H1 (cell line): ENCODE measurements at places on chromosomes 16 and 17.

- H3K36me3 ChIP-seq = no peaks in the 10 kb centered on the region; the same call in 1 of the 2 replicates
- no peaks in the 10 kb centered on the region for H3K4me1 ChIP-seq
- DNase-seq = no peak
- no peaks in the 10 kb centered on the region for H3K27me3 ChIP-seq
- no peak overlapping the region for H3K4me3 ChIP-seq
Measured at GRCh38 chr16:68289621-68290329, 21.0 kb downstream of the SLC7A6OS start.

GRCh38 chr16:77652399-77652798 is 69.9 kb upstream of the NUDT7 start:
- DNase-seq = no peak
- H3K36me3 ChIP-seq = no peaks in the 10 kb centered on the region
- no peak overlapping the region for H3K4me3 ChIP-seq
- H3K27ac ChIP-seq = no peak overlapping the region
- no peaks in the 10 kb centered on the region for H3K27me3 ChIP-seq

DNA sequence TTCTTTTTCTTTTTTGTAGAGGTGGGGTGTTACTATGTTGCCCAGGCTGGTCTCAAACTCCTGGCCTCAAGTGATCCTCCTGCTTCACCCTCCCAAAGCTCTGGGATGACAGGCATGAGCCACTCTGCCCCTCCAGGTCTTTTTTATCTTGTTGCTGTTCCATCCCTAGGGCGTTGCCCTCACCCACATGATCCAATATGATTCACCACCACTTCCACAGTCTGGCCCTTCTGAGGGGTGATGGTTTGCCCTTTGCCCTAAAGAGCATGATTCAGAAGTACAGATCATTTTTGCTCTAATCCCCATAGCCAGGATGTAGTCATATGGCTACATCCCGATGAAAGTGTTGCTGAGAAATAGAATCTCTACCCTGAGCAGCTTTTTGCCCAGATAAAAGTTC is 18.8 kb downstream of the STX4 start:
- no peak overlapping the region for H3K4me3 ChIP-seq
- no peak overlapping the region for H3K27ac ChIP-seq
- H3K27me3 ChIP-seq = no peaks in the 10 kb centered on the region

DNA sequence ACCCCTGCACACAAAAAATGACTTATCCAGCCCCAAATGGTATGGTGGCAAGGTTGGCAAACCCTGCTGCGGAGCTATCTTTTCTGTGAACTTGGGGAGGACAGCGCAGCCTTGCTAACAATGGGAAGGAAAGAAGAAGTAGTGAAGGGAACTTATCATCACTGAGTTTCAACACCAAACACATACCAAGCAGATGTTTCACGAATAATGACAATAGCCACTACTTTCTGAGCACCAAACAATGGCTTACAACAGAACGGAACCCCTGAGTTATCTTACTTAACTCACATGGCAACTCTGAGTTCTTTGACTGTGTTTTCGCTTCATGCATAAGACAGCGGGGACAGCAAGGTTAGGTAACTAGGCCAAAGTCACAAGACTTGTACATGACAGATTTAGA is 148.9 kb downstream of the XYLT1 start:
- H3K36me3 ChIP-seq = no peaks in the 10 kb centered on the region
- no peak overlapping the region for H3K27ac ChIP-seq
- no peaks in the 10 kb centered on the region for H3K27me3 ChIP-seq
- H3K4me3 ChIP-seq = no peak overlapping the region

DNA sequence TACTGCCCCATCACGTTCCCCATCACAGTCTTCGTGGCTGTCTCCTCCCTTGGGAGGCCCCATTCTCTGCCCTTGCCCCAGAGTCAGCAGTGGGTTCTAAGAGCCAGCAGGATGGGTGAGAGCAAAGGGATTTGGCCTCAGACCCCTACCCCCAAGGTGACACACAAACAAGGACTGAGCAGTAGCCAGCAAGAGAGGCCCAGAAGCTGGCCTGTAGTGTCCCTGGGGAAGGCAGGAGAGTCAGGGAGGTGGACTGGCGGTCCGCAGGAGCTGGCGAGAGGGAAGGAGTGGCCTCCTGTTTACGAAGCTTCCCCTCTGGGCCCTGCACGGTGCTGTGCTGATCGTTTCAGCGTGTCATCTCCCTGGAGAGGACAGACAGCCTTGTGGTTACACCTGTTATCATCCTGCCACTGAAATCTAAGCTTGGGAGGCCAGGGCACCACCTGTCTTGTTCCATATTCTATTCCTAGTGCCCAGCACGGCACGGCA is 8.4 kb downstream of the WDR81 start:
- DNase-seq = no peak
- no peak overlapping the region for H3K4me3 ChIP-seq
- H3K27me3 ChIP-seq = no peaks in the 10 kb centered on the region
- H3K4me1 ChIP-seq = no peaks in the 10 kb centered on the region
- no peak overlapping the region for H3K27ac ChIP-seq

GRCh38 chr16:65574326-65574966 is 452.6 kb upstream of the CDH11 start:
- DNase-seq = no peak
- H3K4me1 ChIP-seq = no peaks in the 10 kb centered on the region
- H3K4me3 ChIP-seq = no peak overlapping the region
- no peaks in the 10 kb centered on the region for H3K36me3 ChIP-seq

DNA sequence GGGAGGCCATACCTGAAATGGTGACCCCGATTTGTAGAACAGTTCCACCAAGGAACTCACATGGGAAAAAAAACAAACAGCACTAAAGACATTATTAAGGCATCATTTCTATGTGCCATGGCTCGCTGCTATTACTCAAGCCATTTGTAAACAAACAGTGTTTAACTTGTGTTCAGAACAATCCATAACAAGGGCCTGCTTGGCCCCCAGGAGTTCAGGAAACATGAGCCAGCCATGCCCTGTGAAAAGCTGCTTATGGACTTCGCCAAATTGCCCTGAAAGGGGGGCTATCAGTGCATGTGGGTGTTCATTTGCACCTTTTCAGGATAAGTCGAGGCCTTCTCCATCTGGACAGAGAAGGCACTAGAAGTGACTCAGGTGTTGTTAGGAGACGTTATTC is 8.0 kb downstream of the POLR3K start:
- H3K4me1 ChIP-seq = no peaks in the 10 kb centered on the region
- DNase-seq = no peak
- peaks cover 25% of the 10 kb centered on the region for H3K36me3 ChIP-seq
- H3K4me3 ChIP-seq = no peak overlapping the region
- no peak overlapping the region for H3K27ac ChIP-seq
- no peaks in the 10 kb centered on the region for H3K27me3 ChIP-seq

GRCh38 chr17:40351359-40352236 is 12.9 kb downstream of the GJD3 start:
- peaks cover 35% of the 10 kb centered on the region for H3K27me3 ChIP-seq
- no peak overlapping the region for H3K4me3 ChIP-seq
- H3K27ac ChIP-seq = no peak overlapping the region
- H3K36me3 ChIP-seq = no peaks in the 10 kb centered on the region; the same call in 1 of the 2 replicates
- peaks cover 42% of the 10 kb centered on the region for H3K4me1 ChIP-seq
- no peak for DNase-seq

DNA sequence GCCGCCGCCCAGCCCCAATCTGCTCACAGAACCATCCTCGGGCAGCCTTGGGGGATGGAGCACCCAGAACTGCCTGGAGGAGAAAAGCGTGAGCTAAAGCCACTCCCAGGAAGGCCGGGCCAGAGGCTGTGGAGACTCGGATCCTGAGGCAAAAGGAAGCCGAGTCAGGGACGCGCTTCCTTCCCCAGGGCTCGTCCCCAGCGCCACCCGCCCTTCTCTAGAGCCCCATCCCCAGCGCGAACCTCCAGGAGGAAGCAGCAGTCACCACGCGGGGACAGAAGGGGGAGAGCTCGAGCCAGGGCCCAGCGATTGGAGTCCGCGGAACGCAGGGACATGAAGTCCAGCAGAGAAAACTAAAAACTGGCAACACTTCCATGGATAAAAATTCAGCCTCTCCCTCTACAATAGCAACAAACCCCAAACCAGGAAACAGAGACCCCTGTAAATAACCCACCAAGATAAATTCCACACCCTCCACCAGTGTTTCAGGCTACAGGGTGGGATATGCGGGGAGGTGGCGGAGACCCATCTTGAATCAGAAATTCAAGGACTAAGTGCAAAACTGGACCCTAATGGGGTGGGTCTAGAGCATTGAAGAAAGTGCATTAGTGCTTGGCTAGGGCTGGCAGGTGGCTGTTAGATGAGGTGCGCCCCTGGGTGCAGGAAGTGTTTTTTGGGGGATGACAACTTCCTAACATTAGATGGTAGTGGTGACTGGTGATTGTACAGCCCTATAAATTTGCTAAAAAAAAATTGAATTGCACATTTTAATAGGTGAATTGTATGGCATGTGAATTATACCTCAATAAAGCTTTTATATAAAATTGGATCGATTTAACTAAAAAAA is 116.1 kb upstream of the METRNL start:
- H3K27ac ChIP-seq = no peak overlapping the region
- H3K27me3 ChIP-seq = no peaks in the 10 kb centered on the region
- peak overlapping the region; percentile 32 for H3K4me3 ChIP-seq
- H3K36me3 ChIP-seq = peaks cover 4% of the 10 kb centered on the region; the same call in 1 of the 2 replicates
- peak; percentile 78 for DNase-seq
- H3K4me1 ChIP-seq = no peaks in the 10 kb centered on the region

DNA sequence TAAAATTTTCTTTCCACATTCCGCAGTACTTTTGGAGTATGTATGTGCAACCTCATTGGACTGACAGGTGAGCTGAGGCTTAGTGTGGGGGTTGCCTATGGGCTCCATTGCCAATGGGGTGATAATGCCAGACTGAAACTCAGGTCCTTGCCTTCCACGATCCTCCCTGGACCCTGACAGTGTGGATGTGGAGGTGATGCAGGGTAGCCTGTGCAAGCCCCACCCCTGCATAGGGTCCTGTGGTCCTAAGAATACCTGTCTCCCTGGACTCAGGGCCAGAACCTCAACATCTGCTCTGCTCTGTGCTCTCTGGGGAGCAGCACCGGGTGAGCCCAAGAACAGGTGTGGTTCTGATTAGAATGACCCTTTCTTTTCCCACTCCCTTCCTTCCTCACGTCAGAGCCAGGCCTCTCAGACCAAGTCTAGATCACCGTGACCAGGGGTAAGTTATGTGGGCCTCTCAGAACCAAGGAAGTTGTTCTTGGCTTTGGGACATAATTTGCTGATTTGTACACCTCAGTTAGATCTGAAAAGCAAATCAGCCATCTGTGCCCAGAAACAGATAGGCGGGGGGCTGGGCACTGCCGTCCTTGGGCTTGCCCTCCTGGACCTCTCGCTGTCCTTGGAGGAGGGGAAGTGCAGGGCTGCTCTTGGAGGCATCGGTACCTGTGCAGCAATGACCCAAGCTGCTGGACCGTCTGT is 8.4 kb upstream of the TNS4 start:
- H3K27ac ChIP-seq = no peak overlapping the region
- no peaks in the 10 kb centered on the region for H3K27me3 ChIP-seq
- DNase-seq = no peak
- H3K36me3 ChIP-seq = no peaks in the 10 kb centered on the region

- H3K4me3 ChIP-seq = no peak overlapping the region
- H3K27me3 ChIP-seq = no peaks in the 10 kb centered on the region
- no peaks in the 10 kb centered on the region for H3K36me3 ChIP-seq
- no peak for DNase-seq
- peaks cover 12% of the 10 kb centered on the region for H3K4me1 ChIP-seq
- H3K27ac ChIP-seq = no peak overlapping the region
Measured at GRCh38 chr17:40355123-40355803, 9.3 kb downstream of the GJD3 start.
